T-helper 2 cell treated with Interferon-gamma antibody and Interleukin-4, amounts not matched to agents 5 μg/mL and 100 μg/mL, for 36 hours (primary cell): ENCODE measurements at places on chromosomes 4 and X.

- no peak for DNase-seq
These were observed 125.7 kb downstream of the CAMK2D start for GRCh38 chr4:113635739-113636437.

DNA sequence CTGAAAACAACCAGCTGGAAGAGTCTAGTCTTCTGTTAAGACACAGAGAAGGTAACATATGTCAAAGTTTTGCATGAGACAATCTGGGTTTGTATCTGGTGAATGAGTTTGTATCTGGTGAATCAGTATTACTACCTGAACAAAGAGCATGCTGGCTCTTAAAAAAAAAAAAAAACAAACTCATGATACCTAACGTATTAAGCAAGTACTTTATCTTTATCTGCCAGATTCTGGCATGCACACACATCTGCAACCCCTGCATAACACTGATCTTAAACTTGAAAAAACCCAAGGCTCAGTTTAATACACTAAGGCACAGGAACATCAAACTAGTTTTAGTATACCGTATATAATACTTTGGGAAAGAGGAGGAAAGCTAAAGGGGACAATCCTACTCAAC is 5.8 kb downstream of the YTHDC1 start:
- no peak for DNase-seq

GRCh38 chr4:102687373-102687981 is 73.3 kb downstream of the MANBA start:
- DNase-seq = no peak

GRCh38 chr4:52935317-52935716 is 73.2 kb downstream of the RASL11B start:
- no peak for DNase-seq

GRCh38 chr4:139207873-139208403 is 30.9 kb upstream of the ELF2 start:
- DNase-seq = no peak

DNA sequence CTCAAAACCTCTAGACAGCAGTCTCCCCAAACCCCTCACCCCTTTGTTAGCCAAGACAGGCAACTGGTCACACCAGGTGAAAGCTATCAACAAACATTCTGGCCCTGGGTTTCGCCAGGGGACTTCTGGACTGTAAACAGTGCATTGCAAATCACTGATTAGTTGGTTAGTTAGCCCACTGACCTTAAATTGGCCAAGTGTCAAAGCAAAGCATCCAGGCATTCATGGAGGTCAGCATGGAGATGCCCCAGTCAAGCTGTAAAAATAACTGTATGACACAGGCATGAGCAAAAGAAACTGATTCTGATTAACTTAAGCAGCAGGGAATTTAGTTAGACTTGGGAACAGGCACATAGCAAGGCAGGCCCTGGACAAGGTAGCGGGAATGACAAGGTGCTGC is 156.0 kb upstream of the TTC29 start:
- no peak for DNase-seq

DNA sequence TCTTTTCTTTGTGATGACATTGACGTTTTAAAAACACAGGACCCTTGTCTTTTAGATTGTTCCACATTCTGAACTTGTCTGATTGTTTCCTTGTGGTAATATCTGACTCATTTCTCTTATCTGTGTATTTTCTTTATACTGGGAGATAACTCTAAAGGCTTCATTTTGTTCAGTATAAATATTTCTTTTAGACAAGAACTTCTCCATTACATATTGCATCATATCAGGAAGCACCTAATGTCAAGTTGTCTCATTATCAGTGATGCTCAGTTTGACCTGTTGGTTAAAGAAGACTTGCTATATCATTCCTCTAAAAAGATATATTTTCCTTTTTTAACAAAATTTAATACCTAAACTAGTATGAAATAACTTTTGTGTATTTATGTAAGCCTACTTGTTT is 152.3 kb upstream of the BMP3 start:
- DNase-seq = no peak

DNA sequence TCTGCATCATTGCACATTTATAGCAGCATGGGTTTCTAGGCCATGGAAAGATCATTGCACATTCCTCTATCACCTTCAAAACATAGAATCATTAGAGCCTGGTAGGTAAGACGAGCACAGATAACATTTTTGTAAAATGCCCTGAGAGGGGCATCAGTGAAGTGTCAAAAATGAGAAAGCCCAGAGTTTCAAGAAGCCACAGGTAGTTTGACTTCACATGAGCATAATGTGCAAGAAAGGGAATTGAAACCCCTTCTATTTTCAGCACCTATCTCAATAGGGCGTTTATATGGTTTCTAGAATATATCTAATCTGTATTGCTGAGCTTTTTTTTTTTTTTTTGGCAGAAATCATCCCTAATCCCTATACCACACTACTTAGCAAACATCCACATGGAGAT is 2441.7 kb downstream of the ARAP2 start:
- DNase-seq = no peak

DNA sequence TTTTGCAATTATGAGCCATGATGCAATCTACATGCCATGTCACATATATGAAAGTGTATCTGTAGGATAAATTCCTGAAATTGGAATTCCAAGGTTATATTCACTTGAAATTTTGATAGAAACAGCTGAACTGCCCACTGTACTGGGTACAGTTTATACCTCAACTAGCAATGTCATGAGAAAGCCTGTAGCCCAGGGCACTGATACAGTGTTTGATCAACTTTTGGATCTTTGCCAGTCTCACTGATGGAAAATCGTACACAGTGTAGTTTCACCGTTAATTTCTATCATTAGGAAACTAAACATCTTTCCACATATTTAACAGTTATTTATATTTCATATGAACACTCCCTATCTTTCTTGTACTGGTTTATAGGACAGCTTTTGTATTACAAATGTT is 34.2 kb downstream of the TAPT1 start:
- DNase-seq = no peak

DNA sequence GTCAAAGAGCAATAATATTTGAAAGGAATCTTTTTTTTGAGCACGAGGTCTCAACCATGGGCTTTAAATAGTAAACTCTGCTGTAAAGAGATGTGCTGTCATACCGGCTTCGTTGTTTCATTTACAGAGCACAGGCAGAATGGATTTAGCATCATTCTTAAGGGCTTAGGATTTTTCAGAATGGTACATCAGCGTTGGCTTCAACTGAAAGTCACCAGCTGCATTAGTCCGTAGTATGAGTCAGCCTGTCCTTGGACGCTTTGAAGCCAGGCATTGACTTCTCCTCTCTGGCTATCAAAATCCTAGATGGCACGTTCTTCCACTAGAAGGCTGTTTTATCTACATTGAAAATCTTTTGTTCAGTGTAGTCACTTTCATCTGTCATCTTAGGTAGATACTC is 23.6 kb downstream of the COX18 start:
- DNase-seq = no peak

DNA sequence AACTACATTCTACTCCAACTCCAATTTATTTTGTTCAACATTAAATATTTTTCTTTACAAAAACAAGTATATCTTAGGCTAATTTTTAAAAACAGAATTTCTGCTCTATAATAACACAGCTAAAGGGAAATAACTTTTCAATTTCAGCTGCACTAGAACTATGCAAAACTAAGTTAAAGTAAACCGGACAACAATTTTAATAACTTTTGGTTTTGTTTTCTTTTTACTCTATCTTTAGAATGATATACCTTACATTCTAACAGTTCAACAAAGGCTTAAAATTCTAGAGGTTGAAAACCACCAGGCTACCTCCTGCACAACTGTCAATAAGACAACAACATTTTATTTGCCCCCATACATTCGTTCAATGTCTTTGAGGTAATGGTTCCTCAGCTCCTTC is 18.7 kb upstream of the KCNE5 start:
- no peak for DNase-seq

DNA sequence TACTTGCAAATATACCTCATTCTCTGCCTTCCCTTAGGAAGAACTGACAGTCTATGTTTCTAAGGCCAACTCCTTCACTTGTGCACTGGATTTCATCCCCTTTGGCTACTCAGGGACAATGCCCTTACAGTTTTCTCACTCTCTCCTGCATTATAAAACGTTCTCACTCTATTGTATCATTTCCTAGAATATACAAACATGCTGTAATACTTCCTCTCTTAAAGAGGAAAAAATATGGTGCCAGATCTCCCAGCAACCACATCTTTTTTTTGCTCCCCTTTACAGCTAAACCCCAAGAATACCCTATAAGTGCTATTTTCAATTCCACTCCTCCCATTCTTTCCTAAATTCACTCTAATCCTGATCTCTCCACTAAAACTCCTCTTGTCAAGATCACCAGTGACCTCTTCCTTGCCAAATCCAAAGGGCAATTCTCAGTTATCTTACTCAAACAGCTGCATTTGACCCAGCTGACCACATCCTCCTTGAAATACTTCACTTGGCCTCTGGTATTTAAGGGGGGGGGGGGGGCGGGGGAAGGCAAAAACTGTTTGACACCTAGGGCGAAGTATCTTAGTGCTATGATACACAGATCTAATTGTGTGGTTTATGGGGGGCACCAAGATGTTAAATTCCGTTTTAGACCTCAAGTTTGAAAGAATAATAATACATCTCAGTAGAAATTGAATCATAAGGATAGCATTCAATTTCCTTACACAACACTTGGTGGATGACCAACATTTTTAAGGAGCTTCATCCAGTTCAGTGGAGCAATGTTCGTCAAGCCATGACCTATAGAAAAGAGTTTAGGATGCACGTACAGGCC is 1.6 kb downstream of the RCHY1 start:
- no peak for DNase-seq

DNA sequence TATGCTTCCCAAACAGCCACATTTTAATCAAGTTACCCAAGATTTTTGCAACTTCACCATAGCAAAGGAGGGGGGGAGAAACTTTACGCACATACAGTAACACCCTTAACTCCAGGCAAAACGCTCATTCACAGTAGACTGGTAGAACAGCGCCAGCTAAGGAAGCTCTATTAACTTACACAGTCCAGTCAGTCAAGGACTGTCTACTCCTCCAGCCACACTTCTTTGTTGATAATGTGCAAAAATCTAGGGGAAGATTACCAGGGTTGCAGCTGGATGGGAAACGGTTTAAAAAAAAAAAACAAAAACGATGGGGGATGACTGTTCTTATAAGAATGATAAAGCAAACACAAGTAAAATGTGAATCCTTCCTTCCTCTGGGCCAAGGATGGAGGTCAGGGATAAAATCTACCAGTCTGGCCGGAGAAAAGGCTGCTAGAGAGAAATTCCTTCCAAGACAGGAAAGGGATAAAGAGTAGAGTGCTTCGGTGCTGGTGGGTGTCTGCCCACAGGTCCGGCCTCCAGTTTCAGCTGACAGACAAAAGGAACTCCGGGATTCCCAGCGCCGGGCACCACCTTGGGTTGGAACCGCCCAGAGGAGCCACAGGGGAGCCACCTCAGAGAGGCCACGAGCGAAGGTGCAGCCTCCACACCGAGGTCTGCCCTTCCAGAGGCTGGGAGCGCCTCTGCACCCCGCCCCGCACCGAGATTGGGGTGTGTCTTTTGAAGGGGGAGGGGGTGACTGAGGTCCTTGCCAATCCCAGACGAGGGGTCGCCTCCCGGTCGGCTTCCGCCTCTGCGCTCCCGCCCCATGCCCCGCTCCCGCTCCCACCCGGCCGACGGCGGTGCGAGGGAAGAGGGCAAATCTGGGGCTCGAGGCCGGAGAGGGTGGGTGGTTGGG is 811 bp downstream of the ANKRD50 start:
- DNase-seq = peak; percentile 5

DNA sequence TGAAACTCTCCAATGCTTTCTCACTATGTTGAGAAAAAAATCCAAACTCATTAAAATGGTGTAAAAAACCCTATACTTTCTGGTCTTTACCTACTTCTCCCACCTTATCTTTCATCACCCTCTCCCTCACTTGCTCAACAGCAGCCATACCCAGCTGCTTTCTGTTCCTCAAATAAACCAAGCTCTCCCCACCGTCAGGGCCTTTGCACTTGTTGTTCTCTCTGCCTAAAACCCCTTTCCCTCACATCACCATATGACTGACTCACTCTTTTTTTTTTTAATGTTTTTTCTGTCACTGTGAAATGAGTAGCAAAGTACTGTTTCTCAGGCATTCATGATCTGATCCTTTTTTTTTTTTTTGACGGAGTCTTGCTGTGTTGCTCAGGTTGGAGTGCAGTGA is 122.3 kb upstream of the TMEM164 start:
- no peak for DNase-seq

GRCh38 chr4:10917566-10917965 is 233.0 kb upstream of the CLNK start:
- no peak for DNase-seq

DNA sequence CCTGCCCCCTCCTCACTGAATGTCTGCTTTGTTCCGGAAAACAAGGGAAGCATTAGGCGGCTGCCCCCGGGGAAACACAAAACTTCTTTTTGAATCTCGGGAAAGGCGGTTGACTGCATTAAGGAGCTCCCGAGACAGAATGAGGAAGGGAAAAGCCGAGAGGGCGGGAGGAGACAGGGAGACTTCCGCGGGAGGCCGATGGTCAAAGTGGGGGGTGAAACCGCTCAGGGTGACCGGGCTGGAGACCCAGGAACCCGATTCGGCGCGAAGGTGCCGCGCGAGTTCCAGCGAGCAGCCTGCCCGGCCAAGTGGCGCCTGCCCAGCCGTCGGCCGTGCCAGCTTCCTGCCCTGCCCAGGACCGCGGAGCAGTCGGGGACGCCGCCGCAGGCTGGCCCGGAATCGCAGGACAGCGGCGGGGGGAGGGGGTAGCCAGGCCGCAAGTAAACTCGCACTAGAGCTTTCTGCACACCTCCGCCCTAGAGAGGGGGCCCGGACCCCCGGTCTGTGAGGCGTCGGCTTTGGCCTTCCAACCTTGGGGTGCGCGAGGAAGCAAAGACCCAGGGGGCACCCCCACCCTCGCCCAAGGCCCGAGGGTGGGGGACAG is 55.1 kb upstream of the BCOR start:
- DNase-seq = no peak
